ENCODE measurements at places on chromosomes 6 and 20. TPM values are rescaled to one million over a fixed set of nuclear protein-coding genes. Genes with fewer than 3 reads are reported as not detected.
A peak's percentile ranks its signal among the peaks of the same experiment; 100 is the strongest.

The SGK2 gene
- 12.5 TPM for polyA plus RNA-seq

The EYS gene
- polyA plus RNA-seq = 0.28 TPM

The TGM2 gene
- 86.0 TPM for polyA plus RNA-seq

The SLC17A1 gene
- 0.08 TPM for polyA plus RNA-seq

The SIRPB1 gene
- 1.6 TPM for polyA plus RNA-seq

The IP6K3 gene
- 5.0 TPM for polyA plus RNA-seq

The ABHD16B gene
- polyA plus RNA-seq = not detected

DNA sequence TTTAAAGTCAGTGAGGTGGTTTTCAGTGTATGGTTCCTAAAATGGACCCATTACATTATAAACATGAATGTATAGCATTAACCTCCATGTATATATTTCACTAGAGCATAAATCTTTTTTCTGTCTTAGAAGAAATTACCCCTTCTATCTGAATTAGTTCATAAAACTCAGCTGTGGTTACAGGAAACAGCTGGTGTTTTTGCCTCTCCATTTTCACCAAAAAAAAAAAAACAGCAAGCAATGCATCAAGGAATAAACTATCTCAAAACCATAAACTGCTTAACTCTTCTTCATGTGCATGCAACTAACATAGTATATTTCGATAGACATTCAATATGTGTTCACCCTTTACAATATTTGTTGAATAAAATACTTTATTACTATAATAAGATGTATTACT lies 40.2 kb downstream of the MOXD1 start:
- no peak for DNase-seq

DNA sequence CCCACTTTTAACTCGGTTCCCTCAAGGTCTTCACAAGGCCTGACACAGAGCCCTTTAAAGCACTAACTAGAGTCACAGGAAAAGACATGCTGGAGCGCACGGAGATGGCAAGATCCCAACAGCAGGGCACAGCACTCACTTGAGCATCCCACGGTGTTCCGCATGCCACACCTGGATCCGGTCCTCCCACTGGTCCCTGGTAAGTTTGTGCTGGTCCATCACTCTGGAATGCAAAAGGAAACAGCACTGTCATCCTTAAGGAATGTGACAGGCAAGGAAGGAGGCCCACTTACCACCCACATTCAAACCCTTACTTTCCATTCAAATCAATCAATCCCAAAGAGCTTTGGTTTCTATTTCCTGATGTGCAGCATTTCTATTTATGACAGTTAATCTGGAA lies 34.7 kb downstream of the EZR start:
- no peak for DNase-seq

- DNase-seq = no peak
These were observed 52.0 kb upstream of the FYN start for GRCh38 chr6:111925296-111925695.

DNA sequence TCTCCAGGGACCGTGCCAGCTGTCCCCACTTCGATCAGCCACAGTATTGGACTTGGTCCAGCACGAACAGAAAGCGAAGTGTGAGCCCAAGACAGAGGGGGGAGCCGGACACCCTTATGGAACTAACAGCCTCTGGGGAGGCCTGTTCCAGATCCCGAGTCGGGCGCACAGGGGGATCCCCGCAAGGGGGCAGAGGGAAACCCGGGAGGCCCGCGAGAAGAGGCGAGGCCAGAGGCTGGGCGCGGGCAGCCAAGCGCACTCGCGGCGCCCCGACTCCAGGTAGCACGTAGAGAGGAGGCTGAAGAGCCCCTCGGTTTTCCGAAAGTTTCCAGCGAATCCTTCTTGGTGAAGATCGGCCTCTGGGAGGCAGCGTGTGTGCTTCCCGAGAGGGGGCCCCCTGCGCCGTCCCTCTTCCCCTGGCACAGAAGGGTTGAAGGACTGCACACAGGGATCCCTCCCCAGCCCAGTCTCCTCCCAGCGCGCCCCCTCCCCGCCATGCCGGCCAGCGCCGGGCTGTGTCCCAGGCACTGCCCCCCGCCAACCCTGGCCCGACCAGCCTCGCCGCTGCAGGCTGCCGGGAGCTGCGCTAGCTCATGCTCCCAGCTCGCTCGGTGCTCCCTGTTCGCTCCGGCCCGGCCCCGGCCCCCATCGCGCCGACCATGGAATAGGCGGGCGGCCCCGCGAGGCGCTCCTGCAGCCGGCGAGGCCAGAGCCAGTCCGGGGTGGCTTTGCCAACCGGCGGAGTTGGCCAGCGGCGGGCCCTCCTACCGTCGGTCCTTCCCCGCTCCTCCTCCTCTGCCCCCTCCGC lies 577 bp upstream of the SLC24A3 start:
- peak; percentile 70 for DNase-seq

DNA sequence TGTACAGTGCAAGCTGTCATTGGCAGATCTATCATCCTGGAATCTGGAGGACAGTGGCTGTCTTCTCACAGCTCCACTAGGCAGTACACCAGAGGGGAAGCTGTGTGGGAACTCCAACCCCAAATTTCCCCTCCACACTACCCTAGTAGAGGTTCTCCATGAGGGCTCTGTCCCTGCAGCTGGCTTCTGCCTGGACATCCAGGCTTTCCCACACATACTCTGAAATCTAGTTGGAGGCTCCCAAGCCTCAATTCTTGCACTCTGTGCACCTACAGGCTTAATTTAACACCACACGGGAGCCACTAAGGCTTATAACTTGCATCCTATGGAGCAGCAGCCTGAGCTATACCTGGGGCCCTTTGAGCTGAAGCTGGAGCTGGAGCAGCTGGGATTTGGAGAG lies 43.0 kb upstream of the TRIM39 start:
- DNase-seq = no peak

- DNase-seq = no peak
These were observed 128.6 kb downstream of the MAP7 start for GRCh38 chr6:136421537-136422158.

DNA sequence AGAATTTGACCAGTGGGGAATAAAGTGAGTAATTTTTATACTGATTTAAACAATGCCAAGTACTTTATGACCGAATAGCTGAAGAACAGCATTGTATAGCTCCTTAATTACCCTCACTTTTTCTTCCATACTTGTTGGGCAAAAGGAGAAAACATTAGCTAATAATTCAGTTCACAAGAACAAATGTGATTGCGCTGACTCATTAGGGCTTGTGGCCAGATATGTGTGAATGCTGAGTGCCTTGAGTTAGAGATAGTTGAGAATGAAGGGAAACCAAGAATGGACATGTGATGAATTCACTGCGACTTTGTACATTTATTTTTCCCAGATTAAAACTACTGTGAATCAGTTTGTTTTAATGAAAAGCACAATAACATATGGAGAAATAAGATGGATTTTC lies 669.4 kb downstream of the TFAP2A start:
- DNase-seq = no peak

DNA sequence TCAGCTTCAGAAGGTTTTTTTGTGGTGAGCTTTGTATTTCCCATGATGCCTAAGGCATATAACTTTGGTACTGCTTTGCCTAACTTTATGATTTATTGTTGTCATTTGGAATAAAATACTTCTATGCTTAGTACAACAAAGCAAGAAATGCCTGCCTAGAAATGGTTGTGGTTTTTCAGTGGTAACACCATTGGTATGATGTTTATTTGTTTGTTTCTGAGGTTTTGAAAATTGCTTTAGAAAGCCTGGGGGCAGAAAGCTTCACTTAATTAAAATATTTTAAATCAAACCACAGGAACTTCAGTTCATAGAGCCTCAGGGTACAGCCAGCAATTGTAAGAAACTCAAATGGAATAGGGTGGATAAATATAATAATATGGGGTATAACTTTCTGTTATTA lies 351.2 kb upstream of the MAP3K7 start:
- DNase-seq = no peak

Data from right lung (tissue), 10 donors.